Jurkat, Clone E6-1 (cell line): ENCODE measurements at places on chromosomes 2 and 18.

- DNase-seq, result no peak
Measured at GRCh38 chr2:236397681-236398080, 133.5 kb upstream of the ASB18 start.

- DNase-seq, result no peak
Measured at GRCh38 chr2:108637304-108637669, 82.0 kb upstream of the RANBP2 start.

DNA sequence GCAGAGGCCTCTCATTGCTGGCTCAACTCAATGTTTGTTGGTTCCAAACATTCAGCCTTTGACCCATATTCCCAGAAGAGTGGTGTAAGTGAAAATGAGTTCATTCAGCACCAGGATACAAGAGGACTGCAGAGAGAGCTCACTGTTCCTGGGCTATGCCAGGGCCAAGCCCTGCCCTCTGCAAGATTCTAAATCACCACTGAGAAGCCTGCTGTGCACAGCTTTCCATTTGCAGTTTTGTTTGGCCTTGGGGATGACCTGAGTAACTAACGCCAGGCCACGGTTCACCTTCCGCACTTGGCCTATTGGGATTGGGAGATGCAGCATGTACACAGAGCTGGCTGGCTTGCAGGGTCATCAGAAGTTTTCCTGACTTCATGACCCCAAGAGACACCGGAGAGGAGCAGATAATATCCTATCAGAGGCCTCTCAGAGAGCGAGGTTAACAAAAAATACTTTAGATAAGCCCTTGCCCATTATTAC lies 12.6 kb downstream of the GKN1 start:
- no peak for DNase-seq

GRCh38 chr2:231925303-231926179 lies 655 bp downstream of the NPPC start:
- no peak for DNase-seq

GRCh38 chr2:196334710-196335109 lies 163.3 kb upstream of the STK17B start:
- DNase-seq, result no peak

DNA sequence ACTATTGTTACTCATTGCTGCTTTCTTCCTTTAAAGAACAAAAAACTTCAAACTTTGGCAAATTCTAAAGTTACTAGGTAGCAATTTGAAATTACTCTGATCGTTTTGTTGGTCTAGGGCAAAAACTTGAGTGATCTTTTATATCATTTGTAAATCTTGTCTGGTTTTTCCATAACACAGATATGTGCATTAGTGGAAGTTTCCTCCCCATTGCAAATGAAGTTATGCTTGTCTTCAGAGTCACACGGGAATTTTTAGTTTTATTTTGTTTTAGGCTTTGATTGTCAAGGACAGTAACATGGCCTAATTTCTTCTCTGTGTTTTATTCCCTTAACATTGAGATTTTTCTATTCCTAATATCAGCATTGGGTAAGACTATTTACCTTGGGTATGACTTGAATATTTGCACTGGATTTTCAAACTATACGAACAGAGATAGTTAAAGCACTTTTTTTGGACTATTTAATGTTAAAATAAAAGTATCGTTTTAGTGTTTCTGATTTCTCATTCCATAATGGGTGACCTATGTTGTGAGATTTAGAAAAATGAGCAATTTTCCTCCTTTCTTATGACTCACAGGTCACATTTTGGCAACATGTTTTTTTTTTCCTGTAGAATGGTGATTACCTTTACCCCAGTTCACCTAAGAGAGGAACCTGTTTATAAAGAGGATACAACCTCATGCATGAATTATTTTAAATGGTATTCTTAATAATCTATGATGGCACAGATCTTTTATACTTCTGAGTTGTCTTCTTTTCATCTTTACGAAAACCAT lies 65.0 kb downstream of the BABAM2 start:
- DNase-seq, result no peak

GRCh38 chr18:55090564-55091188 lies 131.4 kb upstream of the CCDC68 start:
- no peak for DNase-seq

DNA sequence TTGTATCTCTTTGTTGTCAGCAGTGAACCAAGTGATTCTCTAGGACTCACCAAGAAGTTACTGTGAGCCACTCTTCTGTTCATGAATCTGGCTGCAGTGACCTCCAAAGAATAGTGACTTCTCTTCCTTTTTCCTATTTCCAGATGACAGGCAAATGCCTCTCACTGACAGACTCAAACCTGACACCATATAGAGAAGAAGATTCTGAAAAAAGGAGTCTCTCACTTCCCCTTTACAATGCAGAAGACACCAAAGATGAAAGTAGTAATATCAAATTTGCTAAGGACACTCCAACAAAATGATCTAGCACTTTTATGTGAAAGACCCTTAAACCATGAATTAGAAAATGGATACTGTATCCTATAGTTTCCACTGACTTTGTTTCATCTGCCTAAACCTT lies 44.4 kb upstream of the SETBP1 start:
- DNase-seq, result no peak

- no peak for DNase-seq
Measured at GRCh38 chr18:79582978-79583377, 96.6 kb upstream of the CTDP1 start.

- no peak for DNase-seq
Measured at GRCh38 chr18:52227536-52227935, 112.5 kb upstream of the DCC start.

GRCh38 chr2:235598532-235599531 lies 105.0 kb downstream of the AGAP1 start:
- no peak for DNase-seq

GRCh38 chr2:9753665-9754531 lies 89.4 kb upstream of the TAF1B start:
- DNase-seq, result no peak

DNA sequence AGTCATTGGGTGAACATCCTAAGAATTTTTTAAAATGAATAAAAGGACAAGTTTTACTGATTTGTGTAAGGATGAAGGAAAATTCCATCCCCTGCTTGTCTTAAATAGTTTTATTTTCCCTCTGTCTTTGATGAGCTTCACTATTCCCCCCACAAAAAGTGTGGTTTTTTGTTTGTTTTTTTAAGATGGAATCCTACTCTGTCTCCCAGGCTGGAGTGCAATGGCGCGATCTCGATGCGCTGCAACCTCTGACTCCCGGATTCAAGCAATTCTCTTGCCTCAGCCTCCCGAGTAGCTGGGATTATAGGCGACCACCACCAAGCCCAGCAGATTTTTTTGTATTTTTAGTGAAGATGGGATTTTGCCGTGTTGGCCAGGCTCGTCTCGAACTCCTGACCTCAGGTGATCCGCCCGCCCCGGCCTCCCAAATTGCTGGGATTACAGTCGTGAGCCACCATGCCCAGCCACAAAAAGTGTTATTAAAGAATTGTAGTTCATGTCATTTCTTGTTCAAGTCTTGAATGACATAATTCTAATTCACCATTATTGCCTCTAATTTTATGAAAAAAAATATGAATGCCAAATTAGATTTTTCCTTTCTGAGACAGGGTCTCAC lies 91.7 kb downstream of the AGPS start:
- DNase-seq, result no peak

- DNase-seq, result peak; percentile 60
Measured at GRCh38 chr2:28594332-28595108, 98.7 kb downstream of the PLB1 start.

- no peak for DNase-seq
Measured at GRCh38 chr18:37419315-37419714, 146.3 kb downstream of the CELF4 start.

DNA sequence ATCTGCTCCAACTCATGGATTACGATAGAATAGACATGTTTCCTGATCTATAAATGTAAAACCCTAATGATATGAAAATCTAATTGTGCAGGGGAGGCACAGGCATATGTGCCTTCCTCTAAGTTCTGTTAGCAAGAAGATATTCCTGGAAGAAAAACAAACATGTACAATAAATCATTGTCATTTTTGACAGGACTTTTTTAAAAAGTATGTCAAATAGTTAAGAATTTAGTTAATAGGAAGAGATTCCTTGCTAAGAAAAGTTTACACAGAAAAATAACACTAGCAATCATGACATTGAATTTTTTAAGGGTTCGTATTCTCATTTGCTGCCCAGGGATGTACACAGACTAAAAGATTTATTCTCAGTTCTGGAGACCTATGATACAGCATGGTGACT lies 15.3 kb upstream of the CREB1 start:
- no peak for DNase-seq

DNA sequence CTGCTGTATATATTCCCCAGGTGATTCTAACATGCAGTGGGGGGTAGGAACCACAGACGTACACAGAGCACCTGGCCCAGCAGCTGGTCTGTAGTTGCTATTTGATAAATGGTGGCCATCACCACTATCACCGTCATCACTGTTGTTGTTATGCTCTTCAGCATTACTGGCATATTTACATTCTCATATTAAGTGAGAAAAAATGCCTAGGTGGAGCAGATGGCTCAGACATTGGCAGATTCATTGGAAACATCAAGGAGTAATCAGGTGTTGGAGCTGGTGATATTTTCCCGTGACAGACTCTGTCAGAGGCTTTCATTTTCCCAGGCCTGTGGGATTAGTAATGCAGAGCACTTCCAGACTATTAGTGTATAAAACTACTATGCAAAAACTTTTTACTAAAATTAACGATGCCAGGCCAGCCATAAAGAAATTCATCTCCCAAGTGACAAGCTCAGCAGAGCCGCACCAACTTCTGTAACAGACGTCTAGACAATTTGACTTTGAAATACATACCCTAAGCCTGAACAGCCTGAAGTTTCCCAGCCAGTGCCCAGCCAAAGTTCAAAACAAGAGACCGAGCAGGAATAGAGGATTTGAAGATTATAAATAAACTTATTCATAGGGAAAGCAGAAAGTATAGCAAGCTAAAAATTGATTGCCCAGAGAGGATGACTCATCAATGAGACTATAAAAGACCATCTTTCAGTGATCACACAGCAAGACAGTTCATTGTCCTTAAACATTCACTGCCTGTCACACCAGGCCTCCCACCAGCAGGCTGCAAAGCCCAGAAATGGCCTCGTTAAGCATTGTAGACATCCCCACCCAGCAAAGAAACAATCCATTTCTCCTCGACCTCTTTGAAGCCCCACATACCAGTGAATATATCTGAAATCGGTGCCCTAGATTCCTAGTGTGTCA lies 247.4 kb upstream of the CHAC2 start:
- DNase-seq, result no peak

DNA sequence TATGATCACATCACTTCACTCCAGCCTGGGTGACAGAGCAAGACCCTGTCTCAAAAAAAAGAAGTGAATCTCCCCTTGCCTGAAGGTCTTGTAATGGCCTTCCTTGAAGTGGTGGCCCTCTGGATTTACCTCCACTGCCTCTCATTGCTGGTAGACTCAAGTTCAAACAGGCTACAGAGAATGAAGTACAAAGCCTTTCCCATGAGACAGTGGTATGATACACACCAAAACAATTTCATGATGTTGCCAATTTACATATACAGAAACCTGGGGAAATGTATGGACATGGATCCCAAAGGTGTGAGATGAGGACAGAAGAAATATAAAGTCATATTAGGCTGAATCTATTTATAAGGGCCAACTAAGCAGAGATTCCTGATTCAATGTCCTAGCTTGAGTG lies 4.8 kb upstream of the NOTO start:
- no peak for DNase-seq

GRCh38 chr2:29576231-29576630 lies 345.2 kb downstream of the ALK start:
- no peak for DNase-seq

DNA sequence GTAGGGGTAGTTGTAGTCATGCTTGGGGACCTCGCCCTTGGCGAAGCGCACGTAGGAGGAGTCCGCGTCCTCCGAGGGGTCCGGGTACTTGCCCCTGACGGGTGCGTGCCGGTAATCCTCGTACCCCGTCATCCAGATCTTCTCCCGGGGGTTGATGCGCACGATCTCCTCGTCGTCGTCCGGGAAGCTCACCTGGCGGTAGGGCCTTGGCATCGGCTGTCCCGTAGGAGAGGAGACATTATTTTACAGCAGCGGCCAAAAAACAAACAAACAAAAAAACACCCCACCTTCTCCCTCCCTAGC lies 86.3 kb downstream of the ACTR2 start:
- DNase-seq, result no peak

DNA sequence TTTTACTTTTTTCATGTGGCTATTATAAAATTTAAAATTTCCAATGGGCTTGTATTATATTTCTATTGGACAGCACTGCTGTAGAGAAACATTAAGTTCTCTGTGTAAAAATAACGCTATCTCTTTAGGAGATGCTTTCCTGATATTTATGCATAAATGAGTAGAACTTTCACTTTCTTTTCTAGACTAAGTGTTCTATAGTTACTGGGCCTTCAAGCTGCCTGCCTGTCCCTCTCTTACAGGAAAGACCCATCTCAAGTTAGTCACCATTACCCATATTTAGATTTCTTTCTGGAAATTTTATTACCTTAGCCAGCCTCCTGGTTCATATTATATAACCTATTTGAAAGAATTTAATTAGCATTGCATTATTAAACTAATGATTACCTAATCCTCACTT lies 4.8 kb downstream of the ITGA4 start:
- DNase-seq, result no peak

DNA sequence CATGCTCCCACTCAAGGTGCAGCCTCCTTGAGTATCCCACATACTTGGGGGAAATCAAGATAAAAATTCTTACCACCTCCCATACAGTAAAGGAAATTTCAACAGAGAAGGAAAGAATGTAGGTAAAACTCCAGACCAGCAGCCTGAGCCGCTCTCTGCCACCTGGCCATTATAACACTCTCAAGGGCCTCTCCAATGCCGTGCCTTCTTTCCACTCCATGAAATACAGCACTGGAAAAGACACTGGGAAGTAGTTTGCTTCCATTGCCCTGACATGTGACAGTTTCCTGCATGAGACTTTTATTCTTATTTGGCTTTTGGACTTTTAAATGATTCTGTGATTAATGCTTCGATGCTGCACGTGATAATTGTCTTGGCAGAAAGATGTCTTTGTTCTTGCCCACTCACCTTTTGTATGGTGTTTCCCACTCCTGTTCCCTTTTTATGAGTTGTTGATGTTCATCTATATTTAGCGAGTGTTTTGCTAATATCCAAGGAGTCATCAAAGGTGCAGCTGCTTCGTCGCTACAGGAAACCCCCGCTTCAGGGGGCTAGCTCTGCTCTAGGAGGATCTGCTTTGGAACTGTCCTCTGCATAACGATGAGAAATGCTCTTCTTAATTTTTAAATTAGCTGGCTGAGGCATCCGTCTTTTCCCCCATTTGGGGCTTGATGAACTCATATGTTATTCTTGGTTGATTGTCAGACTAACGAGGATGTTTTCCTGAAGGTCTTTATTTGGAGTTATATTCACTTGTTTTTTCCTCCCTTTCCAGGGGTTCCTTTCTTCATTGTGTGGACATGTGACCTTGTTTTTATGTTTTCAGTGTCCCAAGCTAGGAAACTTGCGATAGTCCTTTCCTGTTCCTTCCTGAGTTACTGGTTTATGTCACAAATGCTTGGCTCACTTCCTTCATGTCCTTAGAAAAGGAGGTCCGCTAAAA lies 179.4 kb downstream of the TXNL1 start:
- DNase-seq, result no peak

GRCh38 chr2:85921659-85922058 lies 32.9 kb upstream of the ST3GAL5 start:
- peak; percentile 28 for DNase-seq
